ENCODE measurements at places on chromosomes 12 and 14. TPM values are rescaled to one million over a fixed set of nuclear protein-coding genes. Genes with fewer than 3 reads are reported as not detected.

DNA sequence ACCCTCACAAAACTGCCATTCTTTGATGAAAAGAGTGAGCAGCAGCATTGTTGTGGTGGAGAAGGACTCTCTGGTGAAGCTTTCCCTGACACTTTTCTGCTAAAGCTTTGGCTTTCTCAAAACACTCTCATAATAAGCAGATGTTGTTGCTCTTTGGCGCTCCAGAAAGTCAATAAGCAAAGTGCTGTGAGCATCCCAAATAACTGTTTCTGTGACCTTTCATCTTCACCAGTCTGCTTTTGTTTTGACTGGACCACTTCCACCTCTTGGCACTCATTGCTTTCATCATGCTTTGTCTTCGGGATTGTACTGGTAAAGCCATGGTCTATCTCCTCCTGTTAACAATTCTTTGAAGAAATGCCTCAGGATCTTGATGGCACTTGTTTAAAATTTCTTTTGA lies 424.7 kb upstream of the TMPO start:
- DNase-seq, result no peak

DNA sequence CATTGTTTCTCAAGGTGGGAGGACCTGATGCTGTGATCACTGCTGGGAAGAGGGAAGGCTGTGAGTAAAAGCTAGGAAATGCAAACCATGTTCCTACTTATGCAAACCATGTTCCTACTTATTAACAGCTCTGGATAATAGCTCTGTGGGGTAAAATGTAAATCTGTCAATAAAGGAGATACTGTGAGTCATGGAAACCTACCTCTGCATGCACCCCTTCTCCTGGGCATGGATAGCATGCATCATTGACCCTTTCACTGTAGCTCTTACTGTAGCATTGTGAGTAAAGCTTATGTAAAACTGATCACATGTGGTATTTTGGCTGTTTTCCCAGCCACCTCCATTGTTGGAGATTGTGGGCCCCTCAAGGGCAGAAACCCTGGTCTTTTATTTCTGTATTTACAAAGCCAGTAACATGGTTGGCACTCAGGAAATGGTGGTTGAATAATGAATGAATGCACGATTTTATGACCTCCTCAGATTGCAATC lies 253.7 kb downstream of the GRIN2B start:
- DNase-seq, result no peak

GRCh38 chr12:44847888-44848702 lies 28.0 kb downstream of the NELL2 start:
- no peak for DNase-seq

- no peak for DNase-seq
Observed at GRCh38 chr12:92493816-92494215, 209.0 kb upstream of the PLEKHG7 start.

DNA sequence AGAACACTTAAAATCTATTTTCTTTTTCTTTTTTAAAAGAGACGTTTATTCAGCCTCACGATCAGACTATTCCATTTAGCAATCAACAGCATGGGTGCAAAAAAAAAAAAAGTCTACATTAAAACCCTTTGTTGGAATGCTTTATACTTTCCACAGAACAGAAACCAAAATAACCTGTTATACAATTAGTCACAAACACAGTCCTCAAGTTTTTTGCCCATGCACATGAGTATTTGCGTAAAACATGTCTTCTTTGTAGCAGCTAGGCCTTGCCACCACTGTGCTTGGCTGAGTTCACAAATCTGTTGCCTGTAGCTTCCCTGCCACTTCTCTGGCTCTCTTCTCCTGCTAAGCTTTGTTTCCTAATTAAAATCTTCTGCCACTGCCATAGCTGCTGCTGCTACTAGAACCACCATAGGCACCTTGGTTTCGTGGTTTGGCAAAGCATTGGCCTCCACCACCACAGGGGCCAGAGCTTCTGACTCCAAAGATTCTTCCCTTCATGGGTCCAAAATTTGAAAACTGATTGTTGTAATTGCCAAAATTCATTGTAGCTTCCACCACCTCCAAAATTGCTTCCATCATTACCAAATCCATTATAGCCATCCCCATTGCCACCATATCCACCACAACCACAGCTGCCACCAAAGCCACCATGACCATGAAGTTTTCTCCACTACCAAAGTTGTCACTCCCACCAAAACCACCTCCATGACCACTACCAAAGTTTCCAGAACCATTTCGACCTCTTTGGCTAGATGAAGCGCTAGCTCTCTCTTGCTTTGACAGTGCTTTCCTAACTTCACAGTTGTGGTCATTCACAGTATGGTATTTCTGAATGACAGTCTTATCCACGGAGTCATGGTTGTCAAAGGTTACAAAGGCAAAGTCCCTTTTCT lies 38.1 kb downstream of the KLRG1 start:
- DNase-seq, result no peak

- DNase-seq, result no peak
Observed at GRCh38 chr12:79522989-79523386, 167.8 kb downstream of the PAWR start.

Gene SPRYD4
- total RNA-seq, result 6.1 TPM

Gene TDRD9
- not detected for total RNA-seq

All from Calu3 (cell line).